ENCODE measurements at places on chromosomes 1 and 21. TPM values are rescaled to one million over a fixed set of nuclear protein-coding genes. Genes with fewer than 3 reads are reported as not detected.

- no peak for DNase-seq
These were observed 4.3 kb upstream of the CELA2A start for GRCh38 chr1:15452216-15452615.

NTRK1 gene
- not detected for polyA plus RNA-seq

- DNase-seq, result no peak
These were observed 5.9 kb downstream of the BACH1 start for GRCh38 chr21:29304597-29304996.

- DNase-seq, result peak; percentile 41
These were observed 14.9 kb upstream of the SSBP3 start for GRCh38 chr1:54421101-54421504.

DNA sequence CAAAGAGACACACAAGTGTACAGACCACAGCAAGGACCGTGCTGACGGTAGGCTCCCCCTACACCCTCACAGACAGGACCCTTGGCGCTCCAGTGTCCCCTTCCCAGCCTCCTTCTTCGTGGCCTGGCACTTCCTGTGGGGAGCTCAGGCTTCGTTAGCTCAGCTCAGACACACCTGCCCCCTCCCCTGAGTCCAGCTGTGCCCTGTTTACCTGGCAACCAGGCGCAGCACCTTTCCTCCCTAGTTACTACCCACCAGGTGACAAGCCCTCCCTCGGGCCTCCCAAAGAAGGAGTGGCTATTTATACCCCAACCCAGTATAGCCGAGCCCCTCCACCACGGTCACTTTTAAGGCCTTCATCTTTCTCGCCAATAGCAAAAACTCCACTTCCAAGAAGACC, 4.7 kb downstream of the CELF3 start:
- no peak for DNase-seq

GRCh38 chr21:21807598-21807903, 809.3 kb downstream of the NCAM2 start:
- no peak for DNase-seq

DNA sequence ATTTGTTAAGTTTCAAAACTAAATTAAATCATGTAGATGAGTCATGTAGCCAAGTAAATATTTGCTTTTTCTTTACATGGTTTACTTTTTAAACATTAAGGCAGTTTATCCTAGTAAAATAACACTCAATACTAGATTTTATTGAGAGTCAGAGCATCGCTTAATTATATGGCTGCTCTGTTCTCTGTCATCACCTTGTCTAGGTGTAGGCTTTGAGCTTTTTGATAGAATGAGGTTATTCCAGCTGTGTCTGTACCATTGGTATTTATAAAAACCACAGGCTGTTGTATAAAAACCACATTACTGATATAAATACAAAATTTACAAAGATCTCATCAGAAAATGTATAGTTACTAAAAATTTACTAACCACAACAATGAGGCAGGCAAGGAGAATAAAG, 42.5 kb upstream of the GPR52 start:
- DNase-seq, result peak; percentile 14

IGSF21 gene
- polyA plus RNA-seq, result not detected
